ENCODE measurements at places on chromosomes 2 and 18.

- DNase-seq: no peak
Observed at GRCh38 chr2:134224005-134224404, 29.9 kb upstream of the MGAT5 start.

DNA sequence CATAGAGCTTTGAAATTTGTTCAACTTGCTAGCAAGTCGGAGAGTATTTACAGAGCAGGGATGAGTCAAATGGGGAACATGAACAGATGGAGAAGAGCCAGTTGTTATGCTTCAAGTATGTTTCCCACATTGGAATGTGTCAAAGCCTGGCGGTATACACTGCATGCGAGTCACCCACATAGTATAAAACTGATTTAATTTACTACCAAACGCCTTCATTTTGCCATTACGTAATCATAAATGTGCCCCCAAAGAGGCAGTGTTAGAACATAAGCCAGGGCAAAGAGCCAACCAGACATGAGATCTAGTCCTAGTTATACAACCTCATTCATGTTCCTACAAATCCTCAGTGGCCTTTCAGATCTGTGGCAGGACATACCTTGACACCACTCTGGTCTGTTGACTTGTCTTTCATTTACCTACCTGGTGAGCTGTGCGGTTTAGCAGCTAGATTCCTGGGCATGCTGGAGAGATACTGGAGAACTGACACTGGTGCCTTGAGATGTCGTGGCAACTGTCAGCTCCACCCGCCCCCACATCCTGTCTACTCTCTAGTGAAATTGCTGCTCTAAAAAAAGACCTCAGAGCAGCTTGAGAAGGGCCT, 21.7 kb upstream of the NRP2 start:
- DNase-seq: no peak

- no peak for DNase-seq
Observed at GRCh38 chr2:205655779-205656456, 26.4 kb upstream of the NRP2 start.

DNA sequence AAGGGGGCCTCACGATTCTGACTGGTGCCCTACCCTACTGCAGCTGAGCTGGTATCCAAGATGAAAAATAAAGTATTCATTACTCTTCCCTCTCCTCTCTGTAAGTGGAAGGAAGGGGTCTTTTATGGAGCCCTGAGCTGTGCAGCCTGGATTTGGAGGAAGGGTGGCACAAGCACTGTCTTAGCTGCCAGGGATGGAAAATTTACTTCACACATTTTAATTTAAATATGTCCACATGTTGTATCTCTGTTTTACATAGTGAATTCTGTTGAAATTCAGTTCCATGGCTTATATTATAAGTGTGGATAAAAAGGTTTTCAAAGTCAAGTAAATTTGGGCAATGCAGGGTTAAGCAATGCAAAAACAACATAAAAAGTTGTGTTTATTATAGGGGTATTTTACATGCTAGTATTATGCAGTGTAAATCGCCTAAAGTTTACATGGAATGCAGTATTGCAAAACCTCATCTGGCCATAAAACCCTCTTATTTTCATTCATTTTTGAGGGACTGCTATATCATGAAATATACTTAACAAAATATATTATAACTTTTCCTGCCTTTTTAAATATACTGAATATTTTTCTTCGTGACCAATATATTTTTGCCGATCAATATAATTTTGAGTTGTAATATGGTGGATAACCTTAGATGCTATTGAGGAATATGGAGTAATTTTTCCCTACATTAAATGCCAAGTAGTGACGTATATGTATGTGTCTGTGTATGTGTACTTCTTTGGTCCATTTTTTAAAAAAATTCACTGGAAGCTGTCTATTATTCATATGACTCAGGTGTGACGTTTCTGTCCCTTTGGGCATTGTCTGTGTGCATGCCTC, 333.9 kb upstream of the CYRIA start:
- DNase-seq: no peak

DNA sequence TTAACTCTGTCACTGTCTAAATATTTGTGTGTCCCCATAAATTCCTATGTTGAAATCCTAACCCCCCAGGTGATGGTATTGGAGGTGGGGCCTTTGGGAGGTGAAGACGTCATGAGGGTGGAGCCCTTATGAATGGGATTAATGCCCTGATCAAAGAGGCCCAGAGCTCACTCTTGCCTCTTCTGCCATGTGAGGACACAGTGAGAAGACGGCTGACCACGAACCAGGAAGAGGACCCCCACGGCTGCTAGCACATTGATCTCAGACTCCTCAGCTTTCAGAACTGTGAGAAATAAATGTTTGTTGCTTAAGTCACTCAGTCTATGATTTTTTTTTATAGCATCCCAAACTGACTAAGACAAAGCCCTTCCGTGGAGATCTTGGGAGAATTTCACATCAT, 71.2 kb downstream of the BCL2L11 start:
- no peak for DNase-seq
